Thoracic aorta endothelial cell (primary cell): ENCODE measurements at places on chromosomes 2 and 18. TPM values are rescaled to one million over a fixed set of nuclear protein-coding genes. Genes with fewer than 3 reads are reported as not detected.

SLC9A4 gene
- not detected in 2 replicates for total RNA-seq

DSEL gene
- total RNA-seq: 8.4 and 14.6 TPM in 2 replicates

RMDN2 gene
- 5.3 and 5.9 TPM in 2 replicates for total RNA-seq

SNRPD1 gene
- total RNA-seq: 37.3 and 42.0 TPM in 2 replicates

DSG2 gene
- total RNA-seq: 0.07 TPM in 1 of 2 replicates, not detected in the other

GTF2A1L gene
- 0.57 and 0.93 TPM in 2 replicates for total RNA-seq

KCMF1 gene
- 70.7 and 81.1 TPM in 2 replicates for total RNA-seq
